Progenitor cell of endocrine pancreas (in vitro differentiated cells): ENCODE measurements at places on chromosomes 5 and 9. TPM values are rescaled to one million over a fixed set of nuclear protein-coding genes. Genes with fewer than 3 reads are reported as not detected.

- H3K27me3 ChIP-seq, result no peaks in the 10 kb centered on the region
- no peaks in the 10 kb centered on the region for H3K36me3 ChIP-seq
- peaks cover 13% of the 10 kb centered on the region for H3K4me1 ChIP-seq
- no peak for DNase-seq
Observed at GRCh38 chr9:13939701-13940490, 374.0 kb downstream of the NFIB start.

- H3K36me3 ChIP-seq, result no peaks in the 10 kb centered on the region
- no peak overlapping the region for H3K27ac ChIP-seq
- H3K4me1 ChIP-seq, result no peaks in the 10 kb centered on the region
- no peak for DNase-seq
- H3K4me3 ChIP-seq, result no peak overlapping the region
- no peaks in the 10 kb centered on the region for H3K27me3 ChIP-seq
Observed at GRCh38 chr9:136310273-136311030, 6.6 kb upstream of the CCDC187 start.

Gene DAB2IP
- total RNA-seq, result 63.2 and 67.8 TPM in 2 replicates

Gene HNRNPH1
- total RNA-seq, result 1,377 and 1,392 TPM in 2 replicates

Gene SLC6A19
- total RNA-seq, result 2.2 and 2.6 TPM in 2 replicates

Gene SLC34A3
- 0.26 and 0.27 TPM in 2 replicates for total RNA-seq
